ENCODE measurements at places on chromosomes 2 and 18.

- no peak for DNase-seq
Measured at GRCh38 chr2:24515831-24516230, 24.8 kb downstream of the NCOA1 start.

- peak; percentile 72 for DNase-seq
Measured at GRCh38 chr2:231611273-231612108, 18.8 kb downstream of the TEX44 start.

GRCh38 chr2:38483776-38484501 is 106.9 kb upstream of the ATL2 start:
- no peak for DNase-seq

DNA sequence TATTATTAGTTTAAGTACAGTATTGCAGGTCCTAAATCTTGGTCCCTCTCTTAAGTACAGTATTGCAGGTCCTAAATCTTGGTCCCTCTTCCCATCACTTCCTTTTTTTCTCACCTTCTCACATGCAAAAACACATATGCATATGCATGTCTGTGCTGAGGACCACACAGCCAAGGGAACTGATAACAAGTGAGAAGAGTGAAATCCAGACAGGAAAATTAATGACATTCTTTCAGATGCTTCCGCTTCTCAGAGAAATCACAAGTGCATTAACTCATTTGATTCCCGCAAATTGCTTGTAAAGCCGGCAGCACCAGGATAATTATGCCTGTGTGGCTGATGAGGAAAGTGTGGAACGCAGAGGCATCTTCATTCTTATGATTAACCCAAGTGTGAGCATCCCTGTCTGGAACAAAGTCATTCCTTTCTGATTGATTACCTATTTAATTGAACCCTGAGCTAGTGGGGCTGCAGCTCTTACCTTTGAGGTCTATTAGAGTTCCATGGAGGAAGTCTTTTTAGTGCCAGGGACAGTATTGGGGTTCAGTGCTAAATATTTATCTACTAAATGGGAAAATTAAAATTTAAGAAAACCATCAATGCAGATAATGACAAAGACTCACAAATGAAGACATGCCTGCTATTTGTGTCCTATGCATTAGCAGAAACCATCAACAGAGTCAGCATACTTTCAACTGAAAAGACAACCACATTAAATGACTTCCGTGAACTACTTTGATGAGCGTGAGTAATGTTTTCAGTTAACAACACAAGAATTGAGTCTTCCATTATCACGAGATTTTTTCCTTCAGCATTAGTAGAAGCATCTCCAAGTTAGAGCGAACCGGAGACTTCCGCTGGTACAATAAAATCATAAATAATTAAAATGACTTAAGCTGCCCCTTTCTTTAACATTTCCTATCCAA is 220.4 kb upstream of the SLC35G4 start:
- no peak for DNase-seq

DNA sequence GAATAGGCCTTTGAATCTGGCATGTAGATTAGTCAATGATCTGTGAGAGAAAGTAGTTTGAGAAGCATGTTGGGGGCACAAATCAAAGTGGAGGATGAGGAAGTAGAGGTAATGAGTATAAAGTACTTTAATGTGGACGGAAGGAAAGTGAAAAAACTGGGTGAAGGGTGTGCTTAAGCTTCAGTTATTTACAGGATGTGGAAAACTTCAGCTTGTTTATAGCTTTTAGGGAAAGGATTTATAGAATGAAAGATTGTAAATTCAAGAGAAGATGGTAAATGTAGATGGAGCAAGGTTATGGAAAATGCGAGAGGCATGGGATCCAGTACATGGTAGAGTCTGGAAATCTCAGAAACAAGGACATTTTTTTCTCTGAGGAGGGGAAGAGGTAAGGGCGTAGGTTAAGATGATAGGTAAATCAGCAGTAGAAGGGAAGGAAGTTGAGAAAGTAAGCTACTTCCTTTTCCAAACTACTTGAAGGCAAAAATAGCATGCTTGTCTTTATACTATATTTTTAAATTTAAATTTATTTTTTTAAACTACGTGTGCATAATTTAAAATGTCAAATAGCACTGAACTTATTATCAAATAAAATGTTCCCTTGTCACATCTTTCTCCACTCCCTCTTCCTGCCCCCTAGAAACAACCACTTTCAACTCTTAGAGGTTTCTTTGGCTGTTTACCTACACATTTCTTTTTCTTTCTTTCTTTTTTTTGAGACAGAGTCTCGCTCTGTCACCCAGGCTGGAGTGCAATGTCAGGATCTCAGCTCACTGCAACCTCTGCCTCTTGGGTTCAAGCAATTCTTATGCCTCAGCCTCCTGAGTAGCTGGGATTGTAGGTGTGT is 8.5 kb downstream of the FAM117B start:
- no peak for DNase-seq
